Kasumi-1 (cell line): ENCODE measurements at places on chromosomes 7 and 10.

DNA sequence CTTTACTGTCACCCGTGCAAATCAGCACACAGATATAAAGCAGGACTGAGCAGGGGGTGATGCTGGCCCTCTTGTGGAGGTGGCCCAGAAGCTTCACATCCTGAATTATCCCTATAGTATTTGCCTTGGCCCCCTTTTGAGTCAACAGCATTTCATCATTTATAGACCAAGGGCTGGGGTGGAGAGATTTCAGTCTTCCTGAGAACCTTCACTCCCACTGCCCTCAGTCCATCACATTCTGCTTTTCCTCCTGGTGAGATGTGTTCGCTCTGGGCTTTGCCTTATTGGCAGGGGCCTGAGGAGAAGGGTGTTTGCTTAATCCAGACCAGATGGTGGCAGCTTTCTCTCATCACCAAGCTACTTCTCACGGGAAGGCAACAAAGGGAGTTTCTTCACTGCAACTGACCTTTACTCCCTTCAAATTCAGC, 47.7 kb downstream of the NOC3L start:
- DNase-seq = no peak

GRCh38 chr10:93475227-93475626, 6.9 kb downstream of the MYOF start:
- no peak for DNase-seq

- DNase-seq = no peak
Measured at GRCh38 chr7:16836481-16836880, 31.7 kb upstream of the AGR2 start.

DNA sequence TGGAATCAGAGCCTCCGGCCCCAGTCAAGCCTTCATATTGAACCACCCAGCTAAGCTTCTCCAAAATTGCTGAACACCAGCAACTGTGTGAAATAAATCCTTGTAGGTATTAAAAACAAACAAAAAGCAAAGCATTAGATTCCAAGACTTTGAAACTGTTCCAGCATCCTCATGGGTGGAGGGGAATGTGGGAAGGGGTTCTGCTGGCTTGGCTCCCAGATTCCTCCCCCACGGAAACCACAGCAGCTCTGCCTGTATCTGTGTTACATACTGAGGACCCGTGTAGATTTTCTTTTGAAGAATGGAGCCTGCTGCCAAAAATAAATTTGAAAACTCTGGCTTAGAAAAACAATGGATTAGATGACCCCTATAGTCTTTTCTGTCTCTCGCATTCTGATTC, 20.0 kb downstream of the AKR1B1 start:
- no peak for DNase-seq

DNA sequence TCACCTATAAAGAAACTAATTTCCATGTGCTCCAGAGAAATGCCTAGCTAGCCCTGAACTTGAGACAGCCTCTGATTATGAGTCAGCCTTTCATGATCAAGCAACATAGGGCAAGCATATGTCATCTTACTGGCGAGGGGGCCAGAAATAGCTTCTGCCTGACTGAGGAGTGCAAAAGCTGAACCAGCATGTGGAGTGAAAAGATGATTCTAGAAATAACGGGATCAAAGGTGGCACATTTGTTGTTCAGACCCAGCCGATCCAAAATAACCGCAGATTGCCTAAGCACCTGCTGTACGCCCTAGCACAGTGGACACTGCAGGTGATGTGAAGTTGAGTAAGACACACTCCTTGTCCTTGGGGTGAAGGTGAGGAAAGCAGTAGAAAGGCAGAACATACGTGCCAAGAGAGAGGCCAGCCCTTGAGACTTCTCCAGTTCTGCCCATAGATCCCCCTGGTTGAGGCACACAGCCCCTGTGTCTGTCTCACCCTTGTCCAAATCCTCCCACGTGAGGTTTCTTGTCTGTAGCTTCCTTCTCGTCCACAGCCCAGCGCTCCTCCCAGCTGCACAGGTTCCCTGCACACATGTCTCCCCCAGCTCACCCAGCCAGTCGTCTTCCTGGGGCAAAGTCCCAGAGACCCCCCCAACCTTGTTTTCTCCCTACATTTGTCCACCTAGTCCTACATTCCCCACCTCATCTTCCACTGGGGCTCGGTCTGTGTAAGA, 2.8 kb upstream of the BCL7B start:
- DNase-seq = no peak

DNA sequence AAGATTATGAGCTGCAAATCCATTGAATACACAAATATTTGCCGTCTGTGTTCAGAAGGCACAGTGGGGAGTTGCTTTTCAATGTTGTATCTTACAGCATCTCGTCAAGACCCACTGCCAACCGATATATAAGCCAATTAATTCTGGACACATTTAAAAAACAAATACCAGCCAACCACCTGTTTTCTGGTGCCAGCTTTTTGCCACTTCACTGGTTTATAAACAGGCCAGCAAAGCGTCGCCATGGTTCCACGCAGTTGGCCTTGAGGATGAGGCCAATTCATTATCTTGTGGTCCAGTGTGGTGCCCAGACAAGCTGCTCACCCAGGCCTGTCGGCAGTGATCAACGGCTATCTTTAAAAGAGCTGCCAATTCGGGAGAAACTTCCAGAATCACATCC, 321.0 kb downstream of the TCERG1L start:
- DNase-seq = no peak

GRCh38 chr7:114051871-114052331, 133.1 kb upstream of the PPP1R3A start:
- DNase-seq = peak; percentile 87

GRCh38 chr10:131909014-131909808, 8.4 kb downstream of the PPP2R2D start:
- no peak for DNase-seq

- no peak for DNase-seq
Measured at GRCh38 chr7:55170335-55171069, 151.7 kb downstream of the EGFR start.

DNA sequence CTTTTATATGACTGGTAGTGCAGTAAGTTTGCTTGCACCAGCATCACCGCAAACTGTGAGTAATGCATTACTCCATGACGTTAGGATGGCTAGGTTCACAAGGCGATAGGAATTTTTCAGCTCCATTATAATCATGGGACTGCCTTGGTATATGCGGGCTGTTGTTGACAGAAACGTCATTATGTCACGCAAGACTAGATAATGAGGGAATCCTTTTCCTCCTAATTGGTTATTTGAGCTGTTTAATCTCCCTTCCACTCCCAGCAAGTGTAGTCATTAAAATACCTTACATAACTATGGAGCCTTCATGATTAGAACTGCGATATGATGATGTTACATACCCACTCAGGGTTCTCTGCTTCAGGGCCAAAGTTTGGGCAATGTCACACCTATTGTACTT, 17.3 kb downstream of the KLLN start:
- no peak for DNase-seq

GRCh38 chr7:99944497-99945070, 15.2 kb upstream of the GJC3 start:
- DNase-seq = no peak
